ENCODE measurements at places on chromosomes 7 and 10.

DNA sequence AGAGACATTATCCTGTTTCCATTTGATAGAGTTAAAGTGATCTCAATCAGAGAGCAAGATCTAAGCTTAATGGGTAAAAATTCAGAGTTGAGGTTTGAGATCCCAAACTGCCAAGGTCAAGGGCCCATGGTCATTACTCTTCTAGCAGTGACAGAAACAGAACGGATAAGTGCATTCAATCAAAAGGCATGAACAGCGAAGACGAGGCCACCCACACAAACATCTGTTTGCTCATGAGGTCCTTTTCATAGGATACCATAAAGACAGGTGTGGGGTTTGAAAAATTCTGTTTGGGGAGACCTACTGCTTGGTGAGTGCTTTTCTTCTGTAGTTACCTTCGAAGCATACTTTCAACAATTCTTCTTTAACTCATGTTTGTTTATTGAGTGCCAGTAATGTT, 58.3 kb downstream of the SEMA3C start:
- DNase-seq: no peak

DNA sequence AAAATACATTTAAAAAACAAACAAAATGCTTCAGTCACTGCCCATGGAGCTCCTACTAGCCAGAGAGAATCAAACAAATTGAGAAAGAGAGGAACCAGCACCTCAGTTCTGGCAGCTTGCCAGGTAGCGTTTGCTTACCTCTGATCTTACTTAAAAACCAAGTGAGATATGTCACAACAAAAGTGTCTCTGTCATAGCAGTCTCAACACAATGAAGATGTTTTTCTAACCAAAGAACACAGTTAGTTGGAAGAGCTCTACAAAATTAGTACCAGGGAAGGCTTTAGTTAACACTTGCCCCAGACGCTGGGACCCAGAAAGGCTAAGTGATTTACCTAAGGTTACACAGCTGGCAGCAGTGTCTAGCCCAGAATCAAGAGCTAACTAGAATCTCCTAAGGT, 3.4 kb downstream of the DOCK4 start:
- DNase-seq: no peak

GRCh38 chr7:132381742-132382472, 194.4 kb downstream of the PLXNA4 start:
- DNase-seq: no peak

DNA sequence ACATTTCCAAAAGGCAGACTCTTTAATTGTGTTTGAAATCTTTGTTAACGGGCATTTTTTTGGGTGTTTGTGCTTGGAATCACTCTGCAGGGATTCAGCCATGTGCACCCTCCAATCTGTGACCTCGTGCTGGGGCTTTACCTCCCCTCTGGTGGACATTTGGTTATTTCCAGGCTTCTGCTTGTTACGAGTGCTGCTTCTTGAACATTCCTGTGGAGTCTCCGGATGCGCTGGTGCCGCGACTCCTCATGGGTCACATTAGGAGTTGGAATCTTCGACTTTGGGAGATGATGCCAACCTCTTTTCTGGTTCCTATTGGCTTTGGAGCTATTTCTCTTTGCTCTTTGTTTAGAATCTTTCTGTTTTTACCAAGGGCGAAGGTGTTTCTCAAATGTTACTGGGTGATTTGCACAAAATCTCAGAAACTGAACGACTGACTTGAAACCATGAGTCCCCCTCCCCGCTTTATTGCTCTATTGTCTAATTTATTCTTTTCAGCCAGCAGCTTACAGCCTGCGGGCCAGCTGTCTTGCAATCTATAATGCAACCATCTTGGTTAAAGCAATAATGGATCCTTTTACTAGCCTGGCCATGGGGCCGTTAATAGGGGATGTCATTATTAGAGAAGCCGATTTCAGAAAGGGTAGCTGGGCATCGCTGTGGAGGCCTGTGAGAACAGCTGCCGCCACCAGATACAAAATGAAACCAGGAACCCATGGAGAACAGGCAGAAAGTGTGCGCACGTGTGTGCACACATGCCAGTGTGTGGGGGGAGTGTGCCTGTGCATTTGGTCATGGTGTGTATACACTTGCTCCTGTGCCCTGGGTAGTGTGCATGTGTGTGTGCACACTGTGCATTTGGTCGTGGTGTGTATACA, 9.9 kb upstream of the DPYSL4 start:
- DNase-seq: no peak

DNA sequence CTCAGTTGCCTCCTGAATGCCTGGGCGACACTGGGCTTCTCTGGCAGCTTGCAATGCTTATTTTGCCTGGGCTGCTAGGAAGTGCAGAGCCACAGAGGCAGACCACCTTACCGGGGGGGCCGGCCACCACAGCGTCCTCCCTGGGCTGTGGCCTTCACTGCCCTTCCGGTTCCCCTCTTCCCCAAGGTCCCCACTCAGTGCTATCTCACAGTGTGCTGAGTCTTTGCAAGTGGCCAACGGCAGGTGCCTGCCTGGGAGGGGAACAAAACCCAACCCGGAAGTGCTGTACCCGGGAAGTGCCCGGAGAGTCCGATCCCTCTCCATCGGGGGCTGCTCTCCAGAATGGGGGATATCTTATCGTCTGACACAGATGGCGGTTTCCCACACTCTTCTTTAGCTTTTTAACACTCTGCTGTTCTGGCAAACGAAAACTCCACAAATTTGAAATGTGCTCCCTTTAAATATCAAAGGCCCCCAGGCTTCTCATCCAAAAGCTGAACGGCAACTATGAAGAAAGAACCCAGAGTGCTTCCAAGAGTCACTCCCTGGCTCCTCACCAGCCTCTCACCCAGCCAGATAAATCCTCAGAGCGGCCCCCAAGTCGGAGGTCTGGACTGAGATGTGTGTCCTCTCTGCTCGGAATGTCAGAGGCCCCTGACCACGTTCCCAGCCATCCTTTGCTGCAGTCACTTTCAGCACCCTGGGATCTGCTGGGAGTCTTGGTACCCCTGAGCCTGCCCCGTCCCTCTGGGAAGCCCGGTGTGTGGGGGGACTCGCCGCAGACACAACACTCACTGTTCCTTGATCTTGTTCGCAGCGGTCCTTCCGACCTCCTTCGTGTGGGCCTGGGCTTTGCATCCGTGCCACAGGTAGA, 165.1 kb downstream of the SVIL start:
- no peak for DNase-seq

- DNase-seq: no peak
Measured at GRCh38 chr10:82674036-82674435, 799.0 kb downstream of the NRG3 start.

GRCh38 chr10:11057994-11058393, 40.3 kb downstream of the CELF2 start:
- DNase-seq: no peak

DNA sequence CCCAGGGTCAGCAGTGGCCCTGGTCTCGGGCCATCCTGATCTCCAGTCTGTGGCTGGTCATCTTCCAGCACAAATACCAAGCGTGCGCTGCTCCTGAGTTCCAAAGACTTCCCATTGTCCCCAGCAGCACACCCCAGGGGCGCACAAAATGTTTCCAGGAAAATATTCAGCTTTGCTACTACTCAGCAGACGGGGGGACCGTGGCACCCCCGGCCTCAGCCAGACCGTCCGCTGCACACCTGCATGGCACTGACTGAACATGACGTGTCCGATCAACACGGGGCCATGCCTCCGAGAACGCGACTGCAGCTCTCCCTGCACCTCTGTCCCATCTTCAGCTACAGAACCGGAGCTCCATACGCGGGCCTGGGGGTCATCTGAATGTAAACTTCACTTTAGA, 9.6 kb upstream of the INSIG1 start:
- no peak for DNase-seq

All from fibroblast of the conjunctiva (primary cell).